ENCODE measurements at places on chromosomes 4 and X.

GRCh38 chr4:100581337-100581736 lies 63.5 kb upstream of the EMCN start:
- no peak for DNase-seq

GRCh38 chr4:101711590-101712260 lies 78.8 kb upstream of the BANK1 start:
- no peak for DNase-seq

DNA sequence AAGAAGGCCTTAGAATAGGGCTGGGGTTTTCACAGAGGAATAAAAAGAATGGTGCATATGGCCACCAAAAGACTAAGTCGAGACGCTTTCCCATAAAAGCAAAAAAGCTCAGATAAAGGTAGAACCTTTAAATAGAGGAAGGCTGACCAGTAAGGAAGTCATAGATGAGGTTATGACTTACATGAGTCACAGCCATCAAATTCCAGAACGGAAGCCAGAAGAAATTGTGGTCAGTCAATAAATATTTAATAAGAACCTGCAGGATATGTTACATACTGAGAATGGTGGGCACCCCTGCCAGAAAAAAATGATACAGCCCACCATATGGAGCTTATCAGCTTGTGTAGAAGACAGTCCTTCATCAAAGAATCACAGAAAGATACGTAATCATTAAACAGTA lies 120.1 kb downstream of the MANBA start:
- DNase-seq: no peak

DNA sequence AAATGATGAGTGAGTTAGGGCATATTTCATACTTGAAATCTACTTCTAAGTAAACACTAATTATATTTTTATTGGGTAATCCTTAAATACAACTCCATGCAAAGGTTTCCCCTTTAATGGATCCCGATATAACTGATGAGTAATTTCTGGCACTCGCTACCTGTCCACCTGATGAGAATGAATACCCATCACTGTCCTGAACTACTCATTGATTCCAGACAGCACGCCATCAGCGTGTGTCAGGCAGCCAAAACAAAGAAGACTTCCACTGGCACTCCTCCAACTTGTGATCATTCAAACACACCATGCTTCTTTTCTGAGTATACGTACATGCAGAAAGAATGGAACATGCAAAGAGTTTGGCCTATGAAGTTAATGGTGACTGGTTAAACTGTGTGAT lies 69.4 kb downstream of the HCCS start:
- no peak for DNase-seq

- DNase-seq: no peak
These were observed 105.8 kb downstream of the FAM53A start for GRCh38 chr4:1578251-1578773.

DNA sequence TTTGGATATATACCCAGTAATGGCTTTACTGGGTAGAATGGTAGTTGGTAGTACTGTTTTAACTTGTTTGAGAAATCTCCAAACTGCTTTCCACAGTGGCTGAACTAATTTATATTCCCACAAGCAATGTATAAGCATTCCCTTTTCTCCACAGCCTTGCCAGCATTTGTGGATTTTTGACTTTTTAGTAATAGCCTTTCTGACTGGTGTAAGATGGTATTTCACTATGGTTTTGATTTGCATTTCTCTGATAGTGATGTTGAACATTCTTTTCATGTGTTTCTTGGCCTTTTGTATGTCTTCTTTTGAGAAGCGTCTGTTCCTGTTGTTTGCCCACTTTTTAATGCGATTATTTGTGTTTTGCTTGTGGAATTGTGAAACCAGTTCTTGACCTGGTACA lies 290.5 kb downstream of the BMPR1B start:
- DNase-seq: no peak

- no peak for DNase-seq
These were observed 58.0 kb upstream of the PGRMC2 start for GRCh38 chr4:128345650-128346049.

GRCh38 chr4:155428128-155428527 lies 51.4 kb upstream of the MAP9 start:
- no peak for DNase-seq

GRCh38 chr4:156052116-156052515 lies 98.5 kb upstream of the CTSO start:
- DNase-seq: no peak

DNA sequence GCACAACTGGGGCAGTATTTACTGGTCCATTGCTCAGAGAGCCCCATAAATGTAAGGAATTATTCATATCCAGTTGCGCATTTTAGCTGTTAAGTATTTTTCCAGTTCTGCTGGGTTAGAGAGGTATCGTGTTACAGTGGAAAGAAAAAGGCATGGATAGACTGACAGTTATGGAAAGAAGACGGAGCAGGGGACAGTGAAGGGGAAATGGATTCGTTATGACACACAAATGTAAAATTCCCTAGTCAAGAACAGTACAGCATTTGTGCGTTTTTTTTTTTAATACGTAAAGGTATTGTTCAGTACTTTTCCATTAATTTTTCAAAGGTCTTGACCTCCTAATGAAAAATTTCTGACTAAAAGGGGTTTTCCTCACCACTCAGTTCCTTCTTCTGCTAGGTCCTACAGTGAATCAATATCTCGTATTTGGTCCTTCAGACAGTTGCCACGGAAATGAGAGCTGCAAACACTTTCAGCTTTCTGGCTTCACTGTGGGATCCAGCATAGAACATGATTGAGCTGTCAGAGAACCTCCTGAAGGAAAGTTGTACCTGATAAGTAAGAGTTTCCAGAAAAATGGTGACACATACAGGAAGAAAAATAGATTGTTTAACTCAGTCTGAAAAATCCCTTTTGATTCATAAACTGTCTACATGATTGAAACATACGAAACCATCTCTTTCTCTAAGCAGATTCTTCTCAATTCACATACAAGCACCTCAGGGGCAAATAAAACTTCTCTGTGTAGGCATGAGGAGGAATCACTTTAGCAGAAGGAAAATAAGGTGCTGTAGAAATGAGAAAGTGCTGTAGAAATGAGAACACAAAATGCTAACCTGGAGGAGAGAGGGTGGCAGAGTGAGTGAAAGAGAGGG lies 21.8 kb upstream of the BBS12 start:
- no peak for DNase-seq

GRCh38 chr4:51907006-51907669 lies 64.2 kb downstream of the DCUN1D4 start:
- DNase-seq: no peak

DNA sequence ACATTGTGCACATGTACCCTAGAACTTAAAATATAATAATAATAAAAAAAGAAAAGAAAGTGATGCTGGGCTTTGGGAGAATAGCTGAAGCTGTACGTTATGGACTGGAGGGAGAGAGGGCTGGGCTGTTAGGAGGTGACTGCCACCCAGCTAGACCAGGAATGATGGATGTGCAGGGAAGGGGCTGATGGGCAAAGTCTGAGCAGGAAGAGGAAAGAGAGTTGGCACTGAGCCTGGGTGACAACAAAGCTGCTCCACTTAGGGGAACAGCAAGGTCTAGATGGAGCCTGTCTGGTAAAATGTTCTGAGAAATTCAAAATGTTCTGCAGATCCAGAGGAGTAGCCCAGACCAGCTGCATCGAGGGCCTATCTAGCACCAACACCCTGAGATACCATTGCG lies 32.3 kb downstream of the MED28 start:
- no peak for DNase-seq

DNA sequence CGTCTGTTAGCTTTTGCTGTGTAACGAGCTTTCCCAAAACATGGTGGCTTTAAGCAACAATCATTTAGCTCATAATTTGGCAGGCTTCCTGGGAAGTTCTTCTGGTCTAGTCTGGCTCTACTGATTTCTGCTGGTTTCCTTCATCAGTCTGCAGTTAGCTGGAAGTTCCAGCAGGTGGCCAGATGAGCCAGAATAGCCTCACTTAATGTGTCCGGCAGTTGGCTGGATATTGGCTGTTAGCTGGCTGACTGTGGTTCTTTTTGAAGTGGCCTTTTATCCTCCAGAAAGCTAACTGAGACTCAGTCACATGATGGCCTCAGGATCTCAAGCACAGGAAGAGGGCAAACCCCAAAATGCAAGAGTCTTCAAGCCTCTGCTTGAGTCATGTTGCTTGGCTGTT lies 34.9 kb downstream of the FTHL17 start:
- DNase-seq: peak; percentile 35

- no peak for DNase-seq
These were observed 37.7 kb upstream of the VMA21 start for GRCh38 chrX:151359341-151359740.

GRCh38 chrX:150897421-150898320 lies 797 bp downstream of the CD99L2 start:
- DNase-seq: peak; percentile 8

GRCh38 chrX:6990552-6991193 lies 156.8 kb upstream of the STS start:
- no peak for DNase-seq

- no peak for DNase-seq
These were observed 202.7 kb downstream of the OR13H1 start for GRCh38 chrX:131746491-131746968.

DNA sequence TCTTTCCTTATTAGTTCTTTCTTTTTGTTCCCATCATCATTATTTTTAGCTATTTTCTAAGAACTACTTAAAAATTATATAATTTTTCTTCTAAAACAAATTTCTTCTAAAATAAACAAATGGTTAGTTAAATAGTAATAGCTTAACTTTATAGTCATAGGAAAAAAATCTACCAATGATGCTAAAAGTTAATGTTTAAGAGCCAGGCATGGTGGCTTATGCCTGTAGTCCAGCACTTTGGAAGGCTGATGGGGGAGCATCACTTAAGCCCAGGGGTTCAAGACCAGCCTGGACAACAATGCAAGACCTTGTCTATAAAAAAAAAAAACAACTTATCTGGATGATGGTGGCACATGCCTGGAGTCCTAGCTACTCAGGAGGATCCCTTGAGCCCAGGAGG lies 127.1 kb upstream of the ANXA3 start:
- no peak for DNase-seq

- no peak for DNase-seq
These were observed 13.8 kb upstream of the GNPDA2 start for GRCh38 chr4:44740201-44740600.

DNA sequence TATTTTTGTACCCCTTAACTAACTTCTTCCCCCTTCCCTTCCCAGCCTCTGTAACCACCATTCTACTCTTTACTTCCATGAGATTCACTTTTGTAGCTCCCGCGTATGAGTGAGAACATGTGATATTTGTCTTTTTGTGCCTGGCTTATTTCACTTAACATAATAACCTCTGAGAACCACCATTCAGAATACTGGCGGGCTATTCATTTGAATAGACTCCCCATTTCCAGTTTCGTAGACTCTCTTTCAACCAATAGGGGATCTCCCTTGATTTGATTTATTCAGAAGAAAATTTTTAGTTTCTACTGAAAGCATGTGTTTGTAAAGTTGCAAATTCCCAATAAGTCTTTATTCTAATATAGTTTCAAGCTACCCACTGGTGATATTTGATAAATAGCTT lies 117.2 kb downstream of the GATB start:
- no peak for DNase-seq

GRCh38 chr4:88240297-88240714 lies 44.1 kb downstream of the PPM1K start:
- DNase-seq: no peak

GRCh38 chr4:148445860-148446330 lies 3.7 kb upstream of the NR3C2 start:
- DNase-seq: no peak

DNA sequence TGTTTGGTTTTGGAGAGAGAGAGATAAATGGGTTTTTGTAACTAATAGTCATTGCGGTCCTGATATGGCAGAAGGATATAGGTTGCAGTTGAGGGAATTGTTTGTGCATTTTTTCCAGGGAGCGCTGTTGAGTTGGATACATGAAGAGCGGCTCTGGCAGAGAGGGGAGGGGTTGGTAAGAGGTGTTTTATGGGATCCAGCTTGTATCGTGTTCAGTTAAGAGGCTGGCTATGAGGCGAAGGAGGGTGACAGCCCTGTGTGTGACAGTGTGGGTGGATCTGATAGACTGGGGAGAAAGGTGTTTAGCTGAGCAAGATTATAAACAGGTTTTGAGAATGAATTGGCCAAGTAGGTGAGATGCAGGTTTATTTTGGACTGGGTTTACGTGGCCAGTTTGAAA lies 1.5 kb downstream of the SPANXN4 start:
- DNase-seq: no peak

DNA sequence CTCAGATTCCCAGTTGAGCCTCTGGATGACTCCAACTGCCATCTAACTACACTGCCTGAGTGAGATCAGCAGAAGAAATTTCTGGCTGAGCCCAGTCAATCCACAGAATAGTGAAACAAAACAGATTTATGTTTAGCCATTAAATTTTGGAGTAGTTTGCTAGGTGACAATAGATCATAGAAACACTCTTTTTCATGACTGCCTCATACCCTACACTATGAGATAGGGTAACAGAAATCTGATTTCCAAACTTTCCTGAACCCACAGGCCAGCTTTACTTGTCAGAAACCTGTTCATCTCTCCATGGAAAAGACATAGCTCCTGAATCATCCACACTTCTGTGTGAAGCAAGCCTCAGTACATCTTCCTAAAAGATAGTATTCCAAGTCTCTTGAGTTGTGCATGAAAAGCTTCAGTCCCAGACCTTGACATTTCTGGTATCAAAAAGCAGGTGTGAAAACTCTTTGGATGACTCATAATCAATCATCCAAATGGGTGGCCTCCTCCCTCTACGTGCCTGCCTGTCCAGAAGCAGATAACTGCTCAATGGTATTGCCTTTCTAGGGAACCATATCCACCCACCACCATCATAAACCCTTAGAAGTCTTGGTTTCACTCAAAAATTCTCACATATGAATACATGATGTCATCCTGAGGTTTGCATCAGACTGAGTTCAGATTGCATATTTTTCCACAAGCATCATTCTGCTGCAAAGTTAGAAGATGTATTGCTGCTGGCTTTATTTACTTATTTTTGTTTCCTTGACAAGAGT lies 47.5 kb upstream of the RAP2C start:
- no peak for DNase-seq

DNA sequence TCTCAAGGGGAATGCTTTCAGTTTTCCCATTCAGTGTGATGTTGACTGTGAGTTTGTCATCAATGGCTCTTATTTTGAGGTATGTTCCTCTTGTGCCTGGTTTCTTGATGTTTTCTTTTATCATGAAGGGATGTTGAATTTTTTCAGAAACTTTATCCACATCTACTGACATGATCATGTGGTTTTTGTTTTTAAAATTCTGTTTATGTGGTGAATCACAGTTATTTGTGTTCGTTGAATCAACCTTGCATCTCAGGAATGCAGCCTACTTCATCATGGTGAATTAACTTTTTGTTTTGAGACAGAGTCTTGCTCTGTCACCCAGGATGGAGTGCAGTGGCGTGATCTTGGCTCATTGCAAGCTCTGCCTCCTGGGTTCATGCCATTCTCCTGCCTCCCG lies 263.1 kb upstream of the KLF3 start:
- no peak for DNase-seq

GRCh38 chr4:88819818-88820697 lies 122.4 kb upstream of the NAP1L5 start:
- no peak for DNase-seq

- no peak for DNase-seq
These were observed 218.5 kb upstream of the TLL1 start for GRCh38 chr4:165654556-165654955.

GRCh38 chr4:175562542-175562941 lies 249.5 kb downstream of the GPM6A start:
- no peak for DNase-seq

GRCh38 chr4:19739101-19739651 lies 512.5 kb upstream of the SLIT2 start:
- peak; percentile 26 for DNase-seq

GRCh38 chrX:121635141-121635540 lies 587.7 kb downstream of the GLUD2 start:
- DNase-seq: no peak

All from hepatic stellate cell (primary cell).